ENCODE measurements at places on chromosomes 1 and 21.

DNA sequence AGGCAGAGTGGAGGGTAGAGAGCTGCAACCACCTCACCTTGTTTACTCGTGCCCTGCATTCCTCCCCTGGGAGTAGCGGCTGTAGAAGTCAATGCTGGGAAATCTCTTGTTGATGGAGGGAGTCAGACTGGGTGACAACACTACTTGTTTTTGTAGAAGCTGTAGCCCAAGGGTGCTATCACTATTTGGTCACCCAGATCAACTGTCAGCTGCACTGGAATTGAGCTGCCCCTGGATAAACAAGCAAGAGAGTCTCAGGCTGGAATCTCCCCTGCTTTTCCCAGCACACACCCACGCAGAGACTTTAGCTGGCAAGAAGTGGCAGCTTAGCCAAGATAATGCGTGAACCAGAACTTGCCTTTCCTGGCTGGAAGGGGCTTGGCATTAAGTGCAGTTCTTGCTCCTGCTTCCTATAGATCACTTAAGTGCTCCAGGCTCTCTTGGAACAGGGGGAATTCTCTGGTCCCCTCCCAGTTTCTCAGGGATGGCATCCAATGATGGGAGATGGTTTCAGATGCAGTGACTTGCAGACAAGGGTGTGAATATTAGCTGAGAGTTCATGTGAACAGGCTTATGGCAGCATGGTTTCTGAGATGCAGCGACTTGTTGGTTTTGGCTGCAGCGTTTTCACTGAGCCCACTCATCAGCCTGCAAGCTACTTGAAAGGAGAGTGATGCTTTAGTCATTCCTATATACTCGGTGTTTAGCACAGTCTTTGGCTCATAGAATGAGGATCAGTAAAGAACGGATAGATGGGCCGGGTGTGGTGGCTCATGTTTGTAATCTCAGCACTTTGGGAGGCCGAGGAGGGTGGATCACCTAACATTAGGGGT, 16.8 kb downstream of the ATP2B4 start:
- DNase-seq: no peak

DNA sequence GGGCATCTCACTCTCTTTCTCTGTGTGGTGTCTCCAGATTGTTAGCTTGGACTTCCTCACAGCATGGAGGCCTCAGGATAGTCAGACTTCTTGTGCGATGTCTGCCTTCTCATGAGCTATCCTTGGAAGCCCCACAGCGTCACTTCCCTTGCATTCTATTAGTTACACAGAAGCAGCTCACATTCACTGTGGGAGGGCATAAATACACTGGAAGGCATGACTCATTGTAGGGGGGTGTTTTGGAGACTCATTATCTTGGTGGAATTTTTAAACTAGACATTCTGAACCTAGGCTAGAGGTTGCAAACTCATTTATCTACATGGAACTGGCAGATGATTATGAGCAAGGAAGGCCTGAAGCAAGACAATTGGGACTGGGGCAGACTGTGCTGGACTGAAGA, 21.4 kb upstream of the FASLG start:
- no peak for DNase-seq

DNA sequence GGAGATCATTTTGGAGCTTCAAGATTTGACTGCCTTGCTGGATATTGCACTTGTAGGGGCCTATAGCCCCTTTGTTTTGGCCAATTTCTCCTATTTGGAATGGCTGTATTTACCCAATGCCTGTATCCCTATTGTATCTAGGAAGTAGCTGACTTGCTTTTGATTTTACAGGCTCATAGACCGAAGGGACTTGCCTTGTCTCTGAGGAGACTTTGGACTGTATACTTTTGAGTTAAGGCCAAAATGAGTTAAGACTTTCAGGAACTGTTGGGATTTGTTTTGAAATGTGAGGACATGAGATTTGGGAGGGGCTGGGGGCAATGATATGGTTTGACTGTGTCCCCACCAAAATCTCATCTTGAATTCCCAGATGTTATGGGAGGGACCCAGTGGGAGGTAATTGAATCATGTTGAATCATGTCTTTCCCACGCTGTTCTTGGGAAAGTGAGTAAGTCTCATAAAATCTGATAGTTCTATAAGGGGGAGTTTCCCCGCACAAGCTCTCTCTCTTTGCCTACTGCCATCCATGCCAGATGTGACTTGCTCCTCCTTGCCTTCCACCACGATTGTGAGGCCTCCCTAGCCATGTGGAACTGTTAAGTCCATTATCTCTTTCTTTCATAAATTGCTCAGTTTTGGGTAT, 276.1 kb downstream of the LMX1A start:
- no peak for DNase-seq

DNA sequence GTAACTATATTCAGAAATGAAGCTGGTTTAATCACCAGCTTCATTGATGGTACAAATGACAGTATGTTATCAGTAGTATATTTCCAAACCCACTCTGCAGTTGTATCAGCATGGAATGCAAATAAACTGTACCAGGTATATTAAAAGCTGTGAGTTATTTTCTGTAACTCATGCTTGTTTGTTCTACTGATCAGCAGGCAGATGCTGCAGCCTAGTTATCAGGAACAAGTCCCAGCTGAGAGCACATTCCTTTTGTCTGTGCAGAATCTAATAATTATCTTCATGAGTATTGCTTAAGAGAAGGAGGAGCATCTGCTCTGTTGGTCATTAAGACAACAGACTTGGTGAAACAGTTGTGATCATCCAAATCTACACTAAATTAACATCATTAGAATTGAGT, 1331.1 kb downstream of the MRPL39 start:
- DNase-seq: no peak

- no peak for DNase-seq
Observed at GRCh38 chr1:241606544-241606943, 33.6 kb downstream of the CHML start.

DNA sequence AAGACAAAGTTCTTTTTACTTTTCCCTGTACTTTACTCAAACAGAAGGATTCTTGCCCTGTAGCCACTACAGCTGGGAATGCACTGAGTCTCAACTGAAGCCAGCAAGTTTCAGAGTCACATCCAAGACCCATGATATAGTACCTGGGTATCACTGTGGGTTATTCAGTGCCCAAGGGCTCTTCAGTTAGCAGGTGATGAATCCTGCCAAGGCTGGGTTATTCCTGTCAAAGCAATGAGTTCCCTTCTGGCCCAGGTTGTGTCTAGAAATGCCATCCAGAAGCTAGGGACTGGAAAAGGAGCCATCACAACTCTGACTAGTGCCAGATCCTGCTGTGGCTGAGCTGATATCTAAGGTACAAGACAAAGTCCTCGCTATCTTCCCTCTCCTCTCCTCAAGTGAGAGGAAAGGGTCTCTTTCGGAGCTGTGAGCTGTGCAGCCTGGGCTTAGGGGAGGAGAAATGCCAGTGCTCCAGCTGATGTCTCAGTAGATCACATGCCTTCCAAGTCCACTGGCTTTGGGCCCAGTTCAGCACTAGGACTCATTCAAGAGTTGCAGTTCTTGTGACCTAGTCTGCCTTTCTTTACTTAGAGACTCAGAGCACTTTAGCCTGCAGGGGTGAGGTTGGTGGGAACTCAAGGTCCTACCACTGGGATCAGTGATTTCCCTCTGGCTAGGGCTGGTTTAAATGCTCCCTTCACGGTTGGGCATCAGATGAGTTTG, 369.4 kb downstream of the TBX15 start:
- DNase-seq: no peak

DNA sequence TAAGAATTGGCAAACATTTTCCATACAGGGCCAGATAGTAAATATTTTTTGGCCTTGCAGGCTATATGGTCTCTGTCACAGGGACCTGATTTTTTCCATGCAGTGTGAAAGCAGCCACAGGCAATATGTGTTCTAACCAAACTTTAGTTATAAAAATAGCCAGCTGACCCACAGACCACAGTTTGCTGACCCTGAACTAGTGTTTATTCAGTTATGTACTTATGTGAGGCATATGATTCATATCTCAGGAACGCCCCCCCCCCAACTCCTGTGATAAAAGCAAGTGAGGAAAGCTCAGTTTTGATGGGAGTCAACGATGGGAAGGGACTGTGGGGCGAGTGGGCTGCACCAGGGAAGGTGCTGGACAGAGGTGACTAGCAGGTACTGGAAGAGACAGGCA, 80.1 kb downstream of the HMGB4 start:
- no peak for DNase-seq

GRCh38 chr1:10378081-10378841, 20.6 kb upstream of the PGD start:
- DNase-seq: no peak

DNA sequence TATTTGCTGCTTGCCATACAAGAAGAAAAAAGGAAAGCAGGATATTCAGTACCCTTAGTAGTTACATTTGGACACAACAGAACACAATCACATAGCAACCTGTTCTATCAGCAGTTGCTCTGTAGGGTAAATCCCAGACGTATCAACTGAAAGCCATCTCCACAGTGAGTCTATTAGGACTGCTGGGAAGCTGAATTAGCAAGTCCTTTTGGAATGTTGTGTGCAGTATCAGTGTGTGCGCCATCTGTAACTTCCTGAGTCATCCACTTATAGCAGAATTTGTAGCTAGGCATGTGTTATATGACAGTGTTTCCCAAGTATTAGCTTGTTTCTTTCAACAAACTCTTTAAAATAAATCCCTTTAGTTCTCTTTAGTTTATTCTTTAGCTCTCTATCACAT, 21.3 kb downstream of the CCDC30 start:
- DNase-seq: no peak

- no peak for DNase-seq
Observed at GRCh38 chr1:7145947-7146346, 360.7 kb downstream of the CAMTA1 start.

DNA sequence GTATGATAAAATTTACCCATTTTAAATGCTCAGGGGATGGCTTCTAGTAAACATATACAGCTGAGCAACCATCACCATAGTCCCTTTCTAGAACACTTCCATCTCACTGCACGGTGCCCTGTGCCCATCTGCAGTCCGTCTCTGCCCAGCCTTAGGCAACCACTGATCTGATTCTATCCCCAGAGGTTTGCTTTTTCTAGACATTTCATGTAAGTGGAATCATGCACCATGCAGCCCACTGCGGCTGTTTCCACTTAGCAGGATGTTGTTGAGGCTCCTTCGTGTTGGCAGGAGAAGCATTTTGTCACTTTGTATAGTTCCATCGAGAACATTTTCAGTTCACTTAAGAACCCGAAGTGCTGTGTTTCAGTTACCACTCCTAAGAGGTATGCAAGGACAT, 27.8 kb upstream of the VAMP3 start:
- DNase-seq: no peak

DNA sequence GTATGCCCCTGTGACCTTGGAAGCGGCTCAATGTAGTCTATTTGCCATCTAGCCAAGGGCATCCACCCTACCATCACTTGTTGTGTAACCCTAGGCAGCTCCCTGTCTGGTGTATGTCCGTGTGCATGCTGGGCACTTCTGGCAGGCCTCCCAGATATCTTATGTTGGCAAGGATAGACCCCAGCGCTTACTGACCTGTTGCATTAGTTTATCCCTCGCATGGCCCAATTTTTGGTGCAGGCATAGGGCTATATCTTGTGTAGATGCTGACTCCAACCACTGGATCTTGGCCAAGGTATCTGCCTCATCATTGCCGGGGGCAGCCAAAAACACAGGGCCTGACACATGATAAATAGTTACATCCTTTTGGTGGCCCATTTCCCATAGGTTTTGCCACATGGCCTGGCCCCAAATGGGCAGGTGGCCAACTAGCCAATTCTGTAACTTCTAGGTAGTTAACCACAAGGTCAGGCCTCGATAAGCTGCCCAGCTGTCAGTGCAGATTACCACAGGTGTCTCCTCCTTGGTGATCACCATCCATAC, 14.0 kb upstream of the TBX19 start:
- DNase-seq: no peak

- no peak for DNase-seq
Observed at GRCh38 chr1:23902321-23903278, 10.6 kb downstream of the CNR2 start.

GRCh38 chr1:76371941-76372340, 297.4 kb downstream of the ST6GALNAC3 start:
- no peak for DNase-seq

Data from stimulated activated CD4-positive, alpha-beta T cell treated with anti-CD3 and anti-CD28 coated beads, TNF-alpha, amount 100 ng/mL, for 48 hours (primary cell).